GM23248 (cell line): ENCODE measurements at places on chromosomes 16 and 17. TPM values are rescaled to one million over a fixed set of nuclear protein-coding genes. Genes with fewer than 3 reads are reported as not detected.
A peak's percentile ranks its signal among the peaks of the same experiment; 100 is the strongest.

- H3K4me1 ChIP-seq, result no peaks in the 10 kb centered on the region
- no peak for DNase-seq
- no peak overlapping the region for H3K4me3 ChIP-seq
- no peaks in the 10 kb centered on the region for H3K27me3 ChIP-seq
- no peak overlapping the region for H3K27ac ChIP-seq
- no peaks in the 10 kb centered on the region for H3K36me3 ChIP-seq
Measured at GRCh38 chr16:59259074-59259949, 525.2 kb upstream of the GOT2 start.

DNA sequence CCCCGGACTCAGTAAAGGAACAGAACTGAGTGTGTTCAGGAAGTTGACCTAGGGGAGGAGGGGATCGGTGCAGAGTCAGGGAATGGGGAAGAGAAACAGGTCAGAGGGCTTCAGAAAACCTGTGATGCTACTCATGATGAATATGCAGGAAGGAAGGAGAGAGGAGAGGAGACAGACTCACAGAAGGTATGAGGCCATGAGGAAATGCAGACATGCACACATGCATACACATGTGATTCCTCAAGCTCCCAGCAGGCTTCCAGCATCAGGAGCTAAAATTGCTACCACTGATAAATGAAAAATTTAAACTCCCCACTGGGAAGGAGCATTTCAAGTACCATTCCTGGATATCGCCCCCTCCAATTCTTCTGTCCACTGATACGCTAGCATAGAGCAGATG, 262.6 kb downstream of the SLC39A11 start:
- no peaks in the 10 kb centered on the region for H3K4me1 ChIP-seq
- no peaks in the 10 kb centered on the region for H3K27me3 ChIP-seq
- DNase-seq, result no peak
- no peak overlapping the region for H3K27ac ChIP-seq
- no peak overlapping the region for H3K4me3 ChIP-seq
- H3K36me3 ChIP-seq, result no peaks in the 10 kb centered on the region

DNA sequence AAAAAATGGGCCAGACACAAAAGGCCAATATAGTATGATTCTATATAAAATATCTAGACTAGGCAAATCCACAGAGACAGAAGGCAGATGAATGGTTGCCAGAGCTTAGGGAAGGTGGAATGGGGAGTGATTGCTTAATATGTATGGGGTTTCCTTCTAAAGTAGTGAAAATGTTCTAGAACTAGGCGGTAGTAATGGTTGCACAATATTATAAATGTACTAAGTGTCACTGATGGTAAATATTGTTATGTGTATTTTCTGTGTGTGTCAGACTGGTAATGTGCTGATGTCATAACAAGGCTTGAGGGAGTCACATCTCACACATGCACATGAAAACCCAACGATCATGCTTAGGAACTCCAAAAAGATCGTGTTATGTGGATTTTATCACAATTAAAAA, 106.9 kb upstream of the SIAH1 start:
- peak; percentile 24 for DNase-seq
- no peaks in the 10 kb centered on the region for H3K36me3 ChIP-seq
- H3K27me3 ChIP-seq, result peaks cover 17% of the 10 kb centered on the region; the same call in 1 of the 2 replicates
- H3K27ac ChIP-seq, result no peak overlapping the region

DNA sequence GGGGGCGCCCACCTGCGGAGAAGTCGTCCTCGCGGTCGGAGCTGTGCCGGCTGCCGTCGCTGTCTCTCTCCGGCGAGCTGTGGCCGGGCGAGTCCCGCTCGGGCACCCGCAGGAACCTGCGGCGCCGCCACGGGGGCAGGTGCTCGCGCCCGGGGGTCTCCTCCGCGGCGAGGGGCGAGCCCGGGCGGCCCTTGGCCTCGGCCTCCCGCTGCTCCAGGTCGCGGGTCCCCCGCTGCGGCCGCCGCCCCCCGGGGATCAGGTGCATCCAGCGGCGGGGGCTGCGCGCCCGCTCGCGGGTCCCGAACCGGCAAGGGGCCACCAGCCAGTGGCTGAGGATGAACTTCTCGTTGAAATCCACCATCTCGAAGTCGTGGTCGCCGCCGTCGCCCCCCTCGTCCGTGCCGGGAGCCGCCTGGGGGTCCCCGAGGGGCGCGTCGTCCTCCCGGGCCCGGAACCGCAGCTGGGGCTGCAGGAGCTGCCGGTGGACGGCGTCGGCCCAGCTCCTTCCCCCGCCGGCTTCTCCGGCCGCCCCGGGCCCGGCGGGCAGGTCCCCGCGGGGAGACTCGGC, 41.4 kb upstream of the BHLHA9 start:
- peaks cover 20% of the 10 kb centered on the region for H3K4me1 ChIP-seq
- no peak for DNase-seq
- H3K36me3 ChIP-seq, result no peaks in the 10 kb centered on the region
- peak overlapping the region; percentile 73; the same call in 1 of the 2 replicates for H3K4me3 ChIP-seq

- no peak for DNase-seq
- H3K4me1 ChIP-seq, result peaks cover 26% of the 10 kb centered on the region
- H3K4me3 ChIP-seq, result no peak overlapping the region
- no peaks in the 10 kb centered on the region for H3K36me3 ChIP-seq
Measured at GRCh38 chr17:67489273-67489672, 112.2 kb downstream of the PITPNC1 start.

GRCh38 chr17:44608727-44609435, 47.4 kb upstream of the MEIOC start:
- H3K27me3 ChIP-seq, result no peaks in the 10 kb centered on the region
- no peak for DNase-seq
- H3K27ac ChIP-seq, result no peak overlapping the region

- H3K4me3 ChIP-seq, result no peak overlapping the region
- H3K27ac ChIP-seq, result no peak overlapping the region
- no peaks in the 10 kb centered on the region for H3K4me1 ChIP-seq
- H3K36me3 ChIP-seq, result no peaks in the 10 kb centered on the region
- H3K27me3 ChIP-seq, result no peaks in the 10 kb centered on the region
Measured at GRCh38 chr17:17770632-17771044, 66.1 kb downstream of the SREBF1 start.

DNA sequence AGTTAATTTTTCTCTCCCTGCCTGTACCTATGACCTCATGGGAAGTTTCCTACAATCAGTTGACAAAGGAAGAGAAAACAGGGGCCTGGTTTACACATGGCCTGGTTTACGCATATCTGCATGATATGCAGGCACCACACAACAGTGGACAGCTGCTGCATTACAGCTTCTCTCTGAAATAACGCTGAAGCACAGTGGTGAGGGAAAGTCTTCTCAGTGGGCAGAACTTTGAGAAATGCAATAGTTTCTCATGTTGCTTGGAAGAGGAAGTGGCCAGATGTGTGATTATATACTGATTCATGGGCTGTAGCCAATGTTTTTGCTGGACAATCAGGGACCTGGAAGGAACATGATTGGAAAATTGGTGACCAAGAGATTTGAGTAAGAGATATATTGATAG, 324.1 kb upstream of the GOT2 start:
- H3K36me3 ChIP-seq, result no peaks in the 10 kb centered on the region
- H3K27me3 ChIP-seq, result no peaks in the 10 kb centered on the region
- H3K27ac ChIP-seq, result no peak overlapping the region
- DNase-seq, result no peak
- no peak overlapping the region for H3K4me3 ChIP-seq
- H3K4me1 ChIP-seq, result no peaks in the 10 kb centered on the region

DNA sequence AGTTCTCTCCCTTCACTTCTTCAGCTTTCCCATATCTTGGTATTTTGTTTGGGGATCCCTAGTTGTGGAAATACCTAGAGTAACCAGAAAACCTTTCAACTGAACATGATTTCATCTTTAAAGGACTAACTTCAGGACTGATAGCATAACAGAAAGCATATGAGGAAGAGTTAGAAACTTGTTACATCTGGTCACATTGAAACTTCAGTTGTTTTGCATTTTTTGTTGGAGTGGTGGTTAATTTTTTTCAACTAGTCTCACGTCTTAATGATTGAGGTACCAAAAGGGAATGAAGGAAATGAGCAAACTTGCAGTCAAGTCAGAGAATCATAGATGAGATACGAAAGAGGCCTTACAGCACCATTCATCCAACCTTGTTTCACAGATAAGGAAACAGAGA, 49.6 kb downstream of the TANGO6 start:
- no peaks in the 10 kb centered on the region for H3K4me1 ChIP-seq
- no peak overlapping the region for H3K27ac ChIP-seq
- DNase-seq, result no peak
- no peaks in the 10 kb centered on the region for H3K27me3 ChIP-seq
- H3K4me3 ChIP-seq, result no peak overlapping the region
- H3K36me3 ChIP-seq, result no peaks in the 10 kb centered on the region

GRCh38 chr17:83050651-83051395, 28.6 kb upstream of the METRNL start:
- DNase-seq, result peak; percentile 35
- no peaks in the 10 kb centered on the region for H3K27me3 ChIP-seq
- peak overlapping the region; percentile 75 for H3K4me3 ChIP-seq
- peak overlapping the region; percentile 53 for H3K27ac ChIP-seq
- peaks cover 26% of the 10 kb centered on the region for H3K4me1 ChIP-seq
- 0 out of 2 replicates have a peak, but pooled peaks cover 4% of the 10 kb centered on the region for H3K36me3 ChIP-seq

DNA sequence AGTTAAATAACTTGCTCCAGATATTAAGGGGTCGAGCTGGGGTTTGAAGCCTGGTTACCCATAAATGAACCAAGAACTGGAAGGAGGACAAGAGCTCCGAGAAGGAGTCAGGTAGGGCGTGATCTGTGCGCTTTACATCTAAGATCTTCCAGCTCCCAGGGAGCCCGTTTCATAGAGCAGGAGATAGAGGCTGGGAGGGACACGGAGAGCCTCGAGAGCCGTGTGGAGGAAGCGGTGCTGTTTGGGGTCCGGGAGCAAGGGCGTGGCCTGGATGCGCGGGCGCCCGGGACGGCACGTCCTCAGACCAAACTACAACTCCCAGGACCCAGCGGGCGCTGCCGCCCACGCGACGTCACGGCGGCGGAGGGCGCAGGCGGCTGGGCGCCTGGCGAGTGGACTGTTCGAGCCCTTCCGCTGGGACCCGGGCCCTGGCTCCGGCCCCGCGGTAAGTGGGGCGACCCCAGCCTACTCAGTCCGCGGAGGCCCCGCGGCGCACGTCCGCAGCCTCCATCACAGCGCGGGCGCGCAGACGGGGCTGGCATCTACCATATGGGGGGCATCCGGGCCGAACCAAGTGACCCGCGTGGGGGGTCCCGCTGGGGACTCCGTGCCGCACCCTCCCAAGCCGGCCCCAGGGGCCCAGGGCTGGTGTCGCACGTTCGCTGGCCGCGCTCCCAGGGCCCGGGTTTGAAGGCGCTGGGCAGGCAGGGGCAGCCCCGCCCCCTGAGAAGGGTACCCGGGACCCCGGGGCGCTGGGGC, at the start of gene BCKDK:
Gene BCKDK, plus strand, starts transcription at position 352 of the 759 bp plus-strand sequence. CDS start 838 bp downstream, outside the sequence.
- peaks cover 16% of the 10 kb centered on the region; the same call in 1 of the 2 replicates for H3K36me3 ChIP-seq
- no peaks in the 10 kb centered on the region for H3K27me3 ChIP-seq
- DNase-seq, result peak; percentile 90

GRCh38 chr17:80339118-80339517, 75.8 kb upstream of the ENDOV start:
- H3K27ac ChIP-seq, result no peak overlapping the region
- peaks cover 35% of the 10 kb centered on the region for H3K36me3 ChIP-seq
- H3K4me3 ChIP-seq, result no peak overlapping the region
- DNase-seq, result no peak

- no peaks in the 10 kb centered on the region for H3K36me3 ChIP-seq
- H3K4me1 ChIP-seq, result peaks cover 36% of the 10 kb centered on the region
- peak overlapping the region; percentile 71 for H3K27ac ChIP-seq
Measured at GRCh38 chr17:68599552-68600066, 1.6 kb downstream of the FAM20A start.

- H3K27me3 ChIP-seq, result no peaks in the 10 kb centered on the region
- H3K4me1 ChIP-seq, result peaks cover 25% of the 10 kb centered on the region
- H3K36me3 ChIP-seq, result no peaks in the 10 kb centered on the region
Measured at GRCh38 chr17:18959071-18959844, 7.3 kb downstream of the SLC5A10 start.

DNA sequence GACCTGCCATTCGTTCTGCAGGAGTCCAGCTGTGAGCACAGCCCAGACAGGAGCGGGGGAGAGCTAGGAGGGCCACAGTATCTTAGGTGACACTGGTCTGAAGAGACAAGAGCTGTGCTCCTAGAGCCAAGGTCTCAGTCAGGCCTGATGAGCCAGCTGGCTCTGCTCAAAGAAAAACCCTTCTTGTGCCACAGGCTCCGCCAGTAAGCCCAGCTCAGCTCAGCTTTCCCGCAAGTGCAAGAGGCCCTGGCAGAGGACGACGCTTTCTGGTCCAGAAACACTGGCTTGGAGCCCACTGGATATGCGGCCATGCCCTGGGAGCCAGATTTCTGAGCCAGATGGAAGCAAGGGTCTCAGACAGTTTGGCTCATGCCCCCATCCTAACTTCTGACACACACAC, 23.9 kb downstream of the PEMT start:
- no peaks in the 10 kb centered on the region for H3K27me3 ChIP-seq
- no peak overlapping the region for H3K4me3 ChIP-seq
- H3K4me1 ChIP-seq, result no peaks in the 10 kb centered on the region
- no peaks in the 10 kb centered on the region for H3K36me3 ChIP-seq
- H3K27ac ChIP-seq, result no peak overlapping the region
- no peak for DNase-seq

DNA sequence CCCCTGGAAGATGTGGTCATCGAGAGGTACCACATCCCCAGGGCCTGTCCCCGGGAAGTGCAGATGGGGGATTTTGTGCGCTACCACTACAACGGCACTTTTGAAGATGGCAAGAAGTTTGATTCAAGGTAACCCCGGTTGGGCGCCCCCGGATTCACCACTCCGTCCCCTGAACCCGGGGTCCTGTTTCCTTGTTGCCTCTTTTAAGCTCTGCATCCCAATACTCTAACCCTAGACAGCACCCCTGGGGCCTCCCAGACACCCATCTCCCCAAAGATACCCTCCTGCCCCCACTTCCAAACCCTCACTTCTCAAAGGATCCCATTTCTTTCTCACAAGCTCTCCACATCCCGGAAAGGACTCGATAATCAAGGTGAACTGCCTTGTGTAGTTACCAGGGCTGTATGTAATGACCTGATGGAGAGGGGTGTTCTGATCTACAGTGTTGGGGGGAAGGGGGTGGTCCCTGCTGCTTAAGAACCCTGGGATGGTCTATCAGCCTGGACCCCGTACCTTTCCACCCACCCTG, 412 bp downstream of the FKBP10 start:
- peak overlapping the region; percentile 92 for H3K4me3 ChIP-seq
- H3K27ac ChIP-seq, result peak overlapping the region; percentile 79
- DNase-seq, result peak; percentile 37

- no peak for DNase-seq
- H3K4me1 ChIP-seq, result no peaks in the 10 kb centered on the region
- no peaks in the 10 kb centered on the region for H3K36me3 ChIP-seq
- no peak overlapping the region for H3K4me3 ChIP-seq
- no peaks in the 10 kb centered on the region; the same call in 1 of the 2 replicates for H3K27me3 ChIP-seq
- no peak overlapping the region for H3K27ac ChIP-seq
Measured at GRCh38 chr16:49600976-49601375, 227.4 kb downstream of the C16orf78 start.

GRCh38 chr16:81443688-81444447, 740 bp upstream of the CMIP start:
- H3K27me3 ChIP-seq, result no peaks in the 10 kb centered on the region
- H3K4me1 ChIP-seq, result 0 out of 2 replicates have a peak, but pooled peaks cover 6% of the 10 kb centered on the region
- H3K27ac ChIP-seq, result no peak overlapping the region; the same call in 1 of the 2 replicates
- peak overlapping the region; percentile 73 for H3K4me3 ChIP-seq
- no peaks in the 10 kb centered on the region for H3K36me3 ChIP-seq
- no peak for DNase-seq

GRCh38 chr17:72692676-72693075, 399.8 kb downstream of the SLC39A11 start:
- H3K4me3 ChIP-seq, result no peak overlapping the region
- no peak overlapping the region for H3K27ac ChIP-seq
- no peak for DNase-seq
- peaks cover 15% of the 10 kb centered on the region for H3K4me1 ChIP-seq
- H3K36me3 ChIP-seq, result no peaks in the 10 kb centered on the region

Gene SLC5A11
- not detected in 2 replicates for total RNA-seq

Gene LRRC37A
- total RNA-seq, result 2.3 and 3.4 TPM in 2 replicates

Gene DNAI2
- total RNA-seq, result not detected in 2 replicates

Gene CSH1
- total RNA-seq, result not detected in 2 replicates
